ENCODE measurements at places on chromosomes 12 and 14. TPM values are rescaled to one million over a fixed set of nuclear protein-coding genes. Genes with fewer than 3 reads are reported as not detected.

Gene AKAP3
- total RNA-seq, result 0.06 TPM

Gene GALC
- total RNA-seq, result 12.1 TPM

Gene TESPA1
- total RNA-seq, result not detected

DNA sequence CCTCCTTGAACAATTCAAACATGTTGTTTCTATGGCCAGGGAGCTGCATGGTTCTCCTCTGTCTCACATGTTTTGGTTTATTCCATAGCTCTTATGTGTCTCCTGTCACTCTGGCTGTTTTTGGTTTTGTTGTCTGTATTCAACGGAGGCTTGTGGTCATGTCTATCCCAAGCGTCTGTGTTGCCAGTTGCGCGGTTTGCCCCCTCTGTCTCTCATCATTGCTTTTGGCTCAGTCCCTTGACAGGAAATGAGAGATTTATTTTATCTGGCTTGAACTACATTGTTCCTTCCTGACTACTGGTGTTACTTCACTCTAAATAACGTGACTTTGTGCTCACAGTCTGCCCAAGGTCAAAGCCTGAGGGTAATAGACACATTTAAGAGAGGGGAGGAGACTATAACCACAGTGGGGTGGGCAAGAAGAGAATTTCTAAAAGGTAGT is 96.4 kb upstream of the SOX5 start:
- DNase-seq, result no peak

DNA sequence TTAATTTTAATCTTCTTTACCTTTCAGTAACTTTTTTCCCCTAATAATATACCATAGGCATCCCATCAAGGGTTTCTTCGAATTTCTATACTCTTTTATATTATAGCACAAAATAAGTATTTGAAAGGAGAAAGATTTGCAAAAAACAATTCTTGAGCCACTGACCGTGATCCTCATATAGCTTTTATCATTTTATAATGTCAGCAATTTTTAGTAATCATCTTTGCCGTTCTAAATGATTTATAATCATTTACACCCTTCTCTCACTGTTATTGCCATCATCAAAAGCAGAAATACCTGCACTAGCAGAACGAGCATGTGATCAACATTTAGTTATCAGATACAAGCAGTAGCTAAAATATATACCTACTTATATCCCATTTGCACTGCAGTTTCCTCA is 16.9 kb downstream of the PTPRQ start:
- DNase-seq, result no peak

DNA sequence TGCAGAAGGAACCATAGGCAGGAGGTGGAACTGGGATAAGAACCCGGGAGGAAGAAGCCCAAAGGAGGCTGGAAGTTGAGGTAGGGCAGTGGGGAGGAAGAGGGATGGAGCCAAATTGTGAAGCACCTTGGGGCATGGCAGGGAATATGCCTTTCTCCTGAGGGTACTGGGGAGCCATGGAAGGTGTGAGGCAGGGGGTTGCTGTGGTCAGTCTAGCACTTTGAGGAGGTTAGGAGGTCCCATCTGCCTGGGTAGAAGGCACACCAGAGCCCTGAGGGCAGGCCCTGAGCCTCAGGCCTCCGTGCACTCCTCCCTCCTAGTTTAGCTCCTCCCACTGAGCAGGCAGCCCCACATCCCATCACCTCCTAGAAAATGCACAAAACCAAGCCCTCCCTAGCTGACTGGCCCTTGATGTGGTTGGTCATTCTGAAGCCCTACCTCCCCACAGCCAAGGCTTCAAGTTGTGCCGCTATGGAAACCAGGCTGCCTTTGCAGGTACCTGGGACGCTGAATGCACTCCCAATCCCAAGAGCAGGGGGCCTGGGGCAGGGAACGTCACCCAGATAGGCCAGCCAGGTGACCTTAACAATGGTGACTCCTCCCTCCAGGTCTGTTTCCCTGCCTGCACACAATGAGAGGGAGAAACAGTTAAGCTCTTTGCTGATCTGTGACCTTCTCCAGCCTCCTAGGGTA is 15.1 kb downstream of the PHETA1 start:
- DNase-seq, result no peak

Gene RNASE11
- not detected for total RNA-seq

Gene RIMBP2
- 0.72 TPM for total RNA-seq

- no peak for DNase-seq
These were observed 4.7 kb downstream of the FOS start for GRCh38 chr14:75283162-75283832.

- no peak for DNase-seq
These were observed 707 bp downstream of the G2E3 start for GRCh38 chr14:30559638-30560091.

GRCh38 chr14:90495357-90496276 is 98.8 kb downstream of the CALM1 start:
- no peak for DNase-seq

DNA sequence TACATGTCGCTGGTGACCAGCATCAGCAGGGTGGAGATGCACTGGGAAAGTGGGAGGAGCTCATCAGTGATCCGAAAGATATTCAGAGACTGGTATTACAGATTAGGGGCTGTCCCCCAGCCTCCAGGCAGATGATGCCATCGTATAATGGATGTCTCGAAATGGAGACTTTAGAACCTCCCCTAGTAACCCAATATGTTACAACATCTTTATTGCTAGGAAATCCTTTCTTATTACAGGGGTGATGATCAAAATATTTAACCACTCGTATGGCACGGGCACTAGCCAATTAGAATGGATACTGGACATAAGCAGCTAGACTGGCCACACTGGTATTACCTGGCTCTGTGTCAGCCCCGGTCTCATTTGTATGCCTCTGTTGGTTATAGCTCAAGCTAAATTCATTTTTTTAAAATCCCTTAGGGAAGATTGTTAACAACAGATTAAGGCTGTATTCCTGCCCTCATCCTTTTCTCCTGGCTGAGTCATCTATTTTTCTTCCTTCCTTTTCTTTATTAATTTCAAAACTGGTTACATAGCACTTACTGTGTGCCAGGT is 10.8 kb upstream of the CEBPE start:
- DNase-seq, result no peak

DNA sequence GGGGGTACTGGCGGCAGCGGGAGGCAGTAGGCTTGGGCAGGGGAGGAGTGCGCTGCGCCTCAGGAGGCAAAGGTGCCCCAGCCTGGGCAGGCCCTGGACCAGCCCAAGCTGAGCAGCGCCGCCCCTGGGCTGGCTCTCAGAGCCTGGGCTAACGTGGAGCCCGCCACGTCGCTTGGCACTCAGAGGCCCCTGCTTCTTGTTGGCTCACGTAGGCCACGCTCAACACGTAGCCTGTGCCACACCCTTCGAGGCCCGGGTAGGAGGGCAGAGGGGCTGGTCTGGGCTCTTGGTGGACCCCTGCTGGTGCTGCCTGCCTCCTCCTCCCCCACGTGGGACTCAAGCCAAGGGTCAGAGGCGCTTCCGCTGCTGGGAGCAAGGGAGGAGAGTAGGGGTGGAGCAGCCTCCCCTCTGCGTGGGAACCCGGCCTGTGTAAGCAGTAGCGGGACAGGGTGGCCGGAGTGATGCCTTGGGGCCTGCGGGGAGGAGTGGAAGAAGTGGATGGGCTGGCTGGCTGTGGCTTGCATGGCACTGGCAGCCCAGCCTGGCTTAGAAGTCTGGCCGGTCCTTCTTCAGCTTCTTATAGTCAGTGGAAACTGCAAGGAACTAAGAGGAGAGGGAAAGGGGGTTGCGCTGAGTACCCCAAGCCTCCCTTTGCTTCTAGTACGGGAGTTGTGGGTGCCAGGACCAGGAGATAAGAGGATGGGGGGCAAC is 5.7 kb downstream of the SHMT2 start:
- no peak for DNase-seq

DNA sequence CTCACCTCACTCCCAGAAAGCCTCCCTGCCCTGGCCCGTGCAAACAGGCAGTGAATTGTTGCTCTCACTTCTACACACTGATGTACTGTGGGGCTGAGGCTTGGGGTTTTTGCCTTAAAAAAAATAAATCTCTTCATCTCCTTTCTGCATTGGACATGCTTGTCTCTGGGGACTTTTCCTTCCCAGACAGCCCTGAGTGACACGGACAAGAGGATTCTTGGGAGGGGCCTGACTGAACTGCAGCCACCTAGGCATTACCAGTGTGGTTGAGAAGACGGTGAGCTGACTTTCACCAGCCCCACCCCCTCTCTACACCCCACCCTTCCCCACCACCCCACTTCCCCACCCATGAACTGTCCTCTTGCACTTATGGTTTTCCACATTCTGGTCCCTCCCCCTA is 51.6 kb upstream of the PARP11 start:
- DNase-seq, result no peak

- no peak for DNase-seq
These were observed 105.1 kb downstream of the TMTC3 start for GRCh38 chr12:88247241-88247643.

- DNase-seq, result no peak
These were observed 71.6 kb upstream of the STXBP6 start for GRCh38 chr14:25121337-25122129.

DNA sequence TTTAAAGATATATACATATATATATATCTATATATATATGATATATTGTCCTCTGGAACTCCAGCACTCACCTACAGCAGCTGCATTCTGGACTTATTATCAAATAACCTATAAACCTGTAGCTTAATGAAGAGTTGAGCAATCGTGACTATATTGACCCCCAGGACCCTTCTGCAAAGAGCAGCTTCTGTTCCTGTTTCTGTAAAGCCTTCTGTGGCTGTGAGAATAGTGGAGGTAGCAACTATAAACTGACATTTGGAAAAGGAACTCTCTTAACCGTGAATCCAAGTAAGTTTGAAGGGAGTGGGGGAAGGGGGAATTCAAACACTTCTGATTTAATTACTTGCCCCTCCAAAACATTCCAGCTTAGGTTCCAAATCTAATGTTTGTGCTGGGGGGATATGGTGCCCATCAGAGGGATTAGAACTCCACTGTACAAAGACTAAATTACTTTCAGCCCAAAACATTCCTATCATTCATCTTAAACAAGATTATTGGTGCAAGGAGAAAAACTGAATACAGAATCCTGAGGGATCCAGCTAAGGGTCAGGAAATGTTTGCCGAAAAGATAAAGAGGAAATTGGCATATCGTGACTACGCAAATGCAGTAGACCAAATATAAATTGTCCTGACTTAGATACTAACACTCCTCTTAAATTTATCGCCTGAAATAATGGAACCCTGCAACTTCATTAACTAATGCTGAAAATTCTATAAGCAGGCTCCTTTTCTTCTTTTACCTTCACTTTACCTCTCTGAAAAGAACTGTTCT is 106.1 kb downstream of the DAD1 start:
- DNase-seq, result no peak

- no peak for DNase-seq
These were observed 55.2 kb downstream of the TMCC3 start for GRCh38 chr12:94595152-94595551.

DNA sequence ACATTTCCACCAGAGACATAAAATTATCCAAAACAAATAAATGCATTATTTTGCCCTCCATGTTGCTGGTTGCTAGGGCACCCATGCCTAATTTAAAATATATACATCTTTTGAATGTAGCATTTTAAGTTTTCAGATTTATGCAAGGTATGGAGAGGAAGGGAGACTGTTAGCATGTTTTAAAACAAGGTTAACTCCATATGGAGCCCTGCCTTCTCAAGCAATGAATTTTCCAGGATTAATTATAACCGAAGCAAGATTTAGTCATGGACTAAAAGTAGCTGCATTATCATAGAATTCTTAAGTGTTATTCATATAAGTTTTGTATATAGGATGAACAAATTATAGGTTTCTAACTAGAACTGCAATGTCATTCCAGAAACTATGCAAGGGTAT is 37.2 kb downstream of the TRMT5 start:
- no peak for DNase-seq

- DNase-seq, result peak; percentile 73
These were observed 96.7 kb downstream of the ETV6 start for GRCh38 chr12:11746024-11746771.

DNA sequence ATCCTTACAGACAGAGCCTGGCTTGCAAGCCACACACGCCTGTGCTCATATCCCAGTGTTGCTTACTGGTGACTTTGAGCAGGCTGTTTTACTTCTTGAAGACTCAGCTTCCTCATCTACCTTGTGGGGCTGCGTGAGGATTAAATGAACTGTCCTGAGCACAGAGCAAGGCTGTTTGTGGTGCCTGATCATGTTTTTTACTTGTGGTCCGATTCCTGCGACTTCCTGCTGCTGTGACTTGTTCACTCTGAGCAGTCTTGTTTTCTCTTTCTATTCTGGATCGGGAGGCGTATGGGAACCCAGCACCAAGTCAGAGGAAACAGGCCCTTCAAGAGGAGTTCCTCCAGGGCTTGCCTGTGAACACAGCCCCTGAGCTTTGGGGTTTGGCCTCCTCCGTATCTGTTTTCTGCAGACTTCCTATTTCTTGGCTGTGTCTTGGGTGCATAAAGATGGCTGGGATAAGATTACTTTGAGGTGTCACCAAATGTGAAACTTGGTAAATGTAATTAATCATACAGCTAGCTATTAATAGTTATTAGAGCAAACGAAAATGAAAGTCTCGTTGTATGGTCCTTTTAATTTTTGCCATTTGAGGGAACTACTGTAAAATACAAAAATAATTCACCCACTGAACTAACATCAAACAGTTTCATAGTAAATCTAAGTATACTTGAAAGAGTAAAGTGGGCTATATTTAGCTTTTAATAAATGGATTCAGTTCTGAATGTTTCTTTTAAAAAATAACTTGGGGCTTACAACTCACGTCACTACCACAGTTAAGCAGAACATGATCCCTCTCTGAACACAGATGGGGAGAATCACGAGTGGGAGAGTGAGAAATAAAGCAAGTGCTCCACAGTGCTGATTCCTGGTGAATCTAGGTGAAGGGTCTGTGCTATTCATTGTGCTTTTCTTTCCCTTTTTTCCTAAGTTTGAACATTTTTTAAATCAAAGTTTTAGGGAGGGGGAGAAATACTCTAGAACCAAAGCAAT is 251.5 kb downstream of the FOXN3 start:
- no peak for DNase-seq

Gene AHNAK2
- 16.6 TPM for total RNA-seq

GRCh38 chr14:100641274-100641860 is 54.1 kb upstream of the BEGAIN start:
- no peak for DNase-seq

Gene B3GNT4
- total RNA-seq, result 0.58 TPM
